ENCODE measurements at places on chromosomes 4 and X. TPM values are rescaled to one million over a fixed set of nuclear protein-coding genes. Genes with fewer than 3 reads are reported as not detected.

The SAGE1 gene
- total RNA-seq, result 0.06 TPM

The CXCL8 gene
- total RNA-seq, result 19.3 TPM

The LANCL3 gene
- not detected for total RNA-seq

The TENM3 gene
- total RNA-seq, result 1.5 TPM

The RIPPLY1 gene
- not detected for total RNA-seq

The C4orf51 gene
- total RNA-seq, result not detected

The WAS gene
- 0.21 TPM for total RNA-seq

The ACTRT1 gene
- not detected for total RNA-seq

The AFM gene
- not detected for total RNA-seq

The PPP4R3C gene
- total RNA-seq, result not detected

The MAGEC1 gene
- total RNA-seq, result not detected

The C4orf36 gene
- 0.88 TPM for total RNA-seq

The SEC31A gene
- total RNA-seq, result 86.9 TPM

The IL1RAPL1 gene
- 0.04 TPM for total RNA-seq

The TMSB15A gene
- 0.73 TPM for total RNA-seq

The PDLIM5 gene
- 30.7 TPM for total RNA-seq

The CLCN4 gene
- 4.8 TPM for total RNA-seq

The CXCR3 gene
- total RNA-seq, result 0.16 TPM

The FAM53A gene
- 0.50 TPM for total RNA-seq

The TMEM35A gene
- not detected for total RNA-seq

The ZNF141 gene
- total RNA-seq, result 2.7 TPM

The AMBN gene
- total RNA-seq, result not detected

The DRP2 gene
- total RNA-seq, result 0.18 TPM

The CACNA1F gene
- total RNA-seq, result not detected

The FTHL17 gene
- total RNA-seq, result not detected
